ENCODE measurements at places on chromosomes 16 and 17. TPM values are rescaled to one million over a fixed set of nuclear protein-coding genes. Genes with fewer than 3 reads are reported as not detected.
A peak's percentile ranks its signal among the peaks of the same experiment; 100 is the strongest.

DNA sequence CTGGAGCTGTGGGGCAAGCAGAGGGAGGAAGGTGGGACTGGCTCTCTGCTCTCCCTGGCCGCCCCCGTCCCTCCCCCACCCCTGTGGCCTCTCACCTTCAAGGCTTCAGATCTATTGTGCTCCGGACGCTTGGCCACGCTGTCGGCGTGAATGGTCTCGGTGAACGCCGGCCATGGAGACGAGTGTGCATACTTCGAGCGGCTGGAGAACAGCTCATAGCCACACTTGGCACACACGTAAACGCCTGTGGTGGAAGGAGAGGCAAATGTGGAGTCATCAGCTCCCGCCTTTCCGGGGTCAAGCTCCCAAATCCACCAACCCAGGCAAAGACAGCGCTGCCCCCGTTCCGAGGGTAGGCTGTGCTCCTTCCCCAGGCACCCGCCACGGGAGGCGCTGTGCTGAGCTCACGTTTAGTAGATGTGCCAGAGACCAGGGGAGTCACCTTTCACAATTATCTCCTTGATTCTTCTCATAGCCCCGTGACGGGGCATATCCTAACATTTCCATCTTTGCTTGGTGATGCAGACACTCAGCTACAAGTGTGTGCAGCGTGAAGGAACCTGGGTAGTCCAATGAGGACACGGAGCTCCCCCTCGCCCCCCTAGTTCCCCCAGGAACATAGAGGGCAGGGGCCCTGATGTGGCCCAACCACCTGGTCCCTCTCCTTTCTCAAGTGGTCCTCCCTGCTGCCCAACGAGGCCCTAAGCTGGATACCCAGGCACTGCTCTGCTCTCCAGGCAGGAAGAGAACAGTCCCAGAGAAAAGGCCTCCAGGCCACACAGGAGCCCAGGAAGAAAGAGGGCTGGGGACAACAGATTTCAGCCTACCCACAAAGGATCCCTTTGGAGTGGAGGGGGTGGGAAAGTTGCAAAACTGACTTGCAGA is 1.6 kb downstream of the MSRB1 start:
- DNase-seq, result no peak

Gene HCRT
- total RNA-seq, result not detected

Gene TERB1
- not detected for total RNA-seq

Gene C16orf92
- total RNA-seq, result not detected

Gene LRRC37B
- 8.1 TPM for total RNA-seq

Gene MGAT5B
- 0.65 TPM for total RNA-seq

DNA sequence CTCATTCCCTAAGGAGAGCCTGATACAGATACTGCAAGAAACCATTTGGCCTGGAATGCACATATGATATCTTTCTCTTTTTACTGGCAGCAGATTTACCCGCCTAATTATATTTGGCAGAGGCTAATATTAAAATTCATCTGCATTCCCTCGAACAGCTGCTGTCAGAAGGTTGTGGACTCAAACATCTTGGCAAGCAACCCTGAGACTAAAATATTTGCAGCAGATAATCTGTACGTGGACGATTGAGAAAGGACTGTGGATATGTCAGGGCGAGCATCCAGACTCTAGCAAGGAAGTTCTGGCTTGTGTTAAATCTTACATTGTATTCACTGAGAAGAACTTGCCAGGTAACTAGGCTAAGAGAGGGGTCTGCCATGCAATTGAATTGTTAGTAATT is 65.2 kb downstream of the SNX20 start:
- DNase-seq, result no peak

DNA sequence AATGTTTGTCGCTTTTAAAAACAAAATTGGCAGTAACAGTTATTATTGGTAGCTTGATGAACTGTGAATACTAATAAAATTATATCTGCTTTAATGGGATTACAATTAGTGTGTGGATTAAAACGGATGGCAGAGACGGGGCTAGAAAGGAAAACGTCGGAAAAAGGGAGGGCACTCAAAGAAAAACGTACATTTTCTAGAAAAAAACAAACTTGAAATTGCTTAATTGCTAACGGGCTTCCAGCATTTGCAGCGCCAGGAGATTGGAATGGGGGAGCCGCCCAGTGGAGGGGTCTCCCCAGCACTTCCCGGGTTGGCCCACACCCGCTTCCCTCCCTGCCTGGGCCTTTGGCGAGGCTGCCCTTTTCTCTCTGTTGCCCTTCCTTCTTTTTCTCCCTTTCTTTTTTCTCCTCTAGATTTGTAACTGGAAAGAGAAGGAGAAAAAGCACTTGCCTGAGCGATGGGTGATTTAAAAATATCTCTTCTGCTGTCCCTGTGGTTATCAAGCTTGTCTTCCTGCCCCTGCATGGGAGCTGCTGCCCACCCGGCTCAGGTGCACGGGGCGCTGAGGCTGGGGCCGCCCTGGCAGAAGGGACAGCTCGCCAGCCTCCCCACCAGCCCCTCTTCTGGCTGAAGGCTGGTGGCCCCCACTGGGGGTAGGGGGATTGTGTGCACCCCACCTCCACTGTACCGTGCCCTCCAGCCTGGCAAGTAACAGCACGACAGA is 5.9 kb downstream of the BAHCC1 start:
- DNase-seq, result no peak

- no peak for DNase-seq
These were observed 64.3 kb downstream of the PGS1 start for GRCh38 chr17:78442648-78443218.

GRCh38 chr17:80070375-80071115 is 30.8 kb upstream of the GAA start:
- DNase-seq, result no peak

- peak; percentile 93 for DNase-seq
These were observed 39.4 kb upstream of the CDH3 start for GRCh38 chr16:68605746-68606145.

DNA sequence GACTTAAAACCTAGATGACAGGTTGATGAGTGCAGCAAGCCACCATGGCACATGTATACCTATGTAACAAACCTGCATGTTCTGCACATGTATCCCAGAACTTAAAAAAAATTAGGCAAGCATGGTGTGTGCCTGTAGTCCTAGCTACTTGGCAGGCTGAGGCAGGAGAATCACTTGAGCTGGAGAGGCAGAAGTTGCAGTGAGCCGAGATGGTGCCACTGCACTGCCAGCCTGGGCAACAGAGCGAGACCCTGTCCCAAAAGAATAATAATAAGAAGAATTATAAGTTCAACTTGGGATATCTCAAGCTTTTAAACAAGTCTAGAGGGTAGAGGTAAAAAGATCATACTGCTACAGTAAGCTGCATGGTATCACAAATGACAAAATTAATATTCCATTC is 9.8 kb downstream of the CDC6 start:
- no peak for DNase-seq

DNA sequence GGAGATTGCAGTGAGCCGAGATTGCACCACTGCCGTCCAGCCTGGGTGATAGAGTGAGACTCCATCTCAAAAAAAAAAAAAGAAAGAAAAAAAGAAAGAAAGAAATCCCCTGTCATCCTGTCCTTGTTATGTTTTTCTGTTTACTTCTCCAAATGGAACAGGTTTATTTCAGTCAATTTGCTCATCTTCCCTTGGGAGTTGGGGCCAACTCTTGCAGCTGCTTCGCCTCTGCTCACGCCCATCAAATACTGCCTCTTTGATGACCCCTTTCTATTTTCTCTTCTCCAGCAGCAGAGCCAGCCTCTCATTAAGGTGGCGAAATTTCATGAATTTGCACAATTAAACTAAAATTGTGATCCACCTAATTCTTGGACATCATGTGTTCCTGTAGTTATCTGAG is 173.4 kb downstream of the ZNF18 start:
- no peak for DNase-seq

DNA sequence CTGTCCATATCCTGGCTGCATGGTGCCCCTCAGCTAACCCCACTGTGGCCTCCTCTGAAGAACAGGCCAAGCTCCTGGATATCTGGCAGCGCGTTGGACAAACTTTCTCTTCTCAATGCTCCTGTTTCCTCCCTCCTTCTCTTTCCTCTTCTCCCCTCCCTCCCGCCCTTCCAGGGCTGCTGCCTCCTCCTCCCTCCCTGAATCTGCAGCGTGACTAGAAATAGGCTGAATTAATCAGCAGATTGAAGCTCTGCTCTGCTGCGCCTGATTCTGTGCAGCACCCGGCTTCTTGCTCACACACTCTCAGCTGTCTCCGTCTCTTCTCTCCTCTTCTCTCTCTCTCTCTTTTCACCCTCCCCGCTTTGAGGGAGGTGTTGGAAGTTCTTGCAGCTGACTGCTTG is 19.8 kb downstream of the TMEM94 start:
- DNase-seq, result no peak

Gene ZG16B
- 0.68 TPM for total RNA-seq

Gene RNF157
- not detected for total RNA-seq

Gene HSD17B2
- 1.3 TPM for total RNA-seq

DNA sequence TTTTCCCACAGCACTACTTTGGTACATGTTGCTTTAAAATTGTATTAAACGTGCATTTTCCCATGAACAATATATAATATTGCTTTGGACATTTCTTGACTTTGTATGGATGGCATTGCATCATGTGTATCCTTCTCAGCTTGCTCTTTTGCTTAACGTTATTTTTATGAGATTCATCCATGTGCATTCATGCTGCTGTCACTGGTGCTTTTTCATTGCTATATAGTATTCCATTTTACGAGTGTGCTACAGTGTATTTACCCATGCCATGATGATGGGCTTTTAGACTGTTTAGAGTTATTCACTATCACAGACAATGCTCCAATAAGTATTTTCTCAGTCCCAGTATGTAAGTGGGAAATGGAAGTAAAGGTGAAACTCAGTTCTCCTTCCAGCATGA is 195.2 kb upstream of the COX10 start:
- DNase-seq, result no peak

Gene MT4
- total RNA-seq, result not detected

Gene TBX6
- total RNA-seq, result 1.3 TPM

DNA sequence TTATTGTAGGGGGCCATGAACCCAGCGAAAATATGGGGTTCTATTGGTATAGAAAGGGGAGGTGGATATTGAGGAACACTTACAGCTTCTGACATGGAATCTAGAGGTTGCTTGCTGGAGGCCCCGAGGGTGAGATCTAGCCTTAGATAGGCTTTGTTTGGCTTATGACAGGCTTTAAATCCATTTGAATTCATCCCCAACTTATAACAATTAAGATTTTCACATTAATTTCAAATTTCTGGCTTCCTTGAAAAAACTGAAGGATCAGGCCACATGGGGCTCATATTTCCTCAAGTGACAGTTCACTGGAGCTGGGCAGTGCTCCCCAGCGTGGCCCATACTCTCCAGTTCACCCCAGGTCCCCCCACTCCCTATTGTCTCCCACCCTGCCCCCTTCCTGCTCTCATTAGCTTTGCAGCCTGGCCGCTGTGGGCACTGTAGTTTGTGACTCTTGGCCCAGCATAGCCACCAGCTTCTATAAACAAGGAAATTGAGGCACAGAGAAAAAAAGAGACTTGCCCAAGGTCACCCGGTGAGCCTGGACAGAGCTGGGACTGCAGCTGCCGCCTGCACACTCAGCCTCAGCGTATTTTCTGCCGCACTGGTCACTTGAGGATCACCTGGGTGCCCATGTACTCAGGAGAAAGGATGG is 19.8 kb upstream of the ADGRG1 start:
- DNase-seq, result no peak

DNA sequence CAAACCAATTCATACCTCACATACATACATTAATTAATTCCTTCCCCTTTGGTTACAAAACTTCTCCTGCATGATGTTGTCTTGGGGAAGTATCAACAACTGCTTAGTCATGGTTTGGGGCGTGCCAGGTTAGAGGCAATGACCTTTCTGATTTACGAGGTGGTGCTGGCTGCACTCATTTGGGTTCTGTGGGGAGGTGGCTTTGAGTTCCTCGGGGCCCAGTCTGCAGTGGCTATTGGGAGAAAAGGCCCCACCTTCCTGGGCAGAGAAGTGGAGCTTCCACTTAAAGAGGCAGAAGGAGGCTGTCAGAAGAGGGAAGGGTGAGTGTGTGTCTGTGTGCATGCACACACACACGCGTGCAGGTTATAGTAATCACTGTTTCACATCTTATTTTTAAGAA is 10.2 kb upstream of the ETV4 start:
- peak; percentile 69 for DNase-seq

- DNase-seq, result no peak
These were observed 7.9 kb downstream of the SLC12A3 start for GRCh38 chr16:56872863-56873391.

DNA sequence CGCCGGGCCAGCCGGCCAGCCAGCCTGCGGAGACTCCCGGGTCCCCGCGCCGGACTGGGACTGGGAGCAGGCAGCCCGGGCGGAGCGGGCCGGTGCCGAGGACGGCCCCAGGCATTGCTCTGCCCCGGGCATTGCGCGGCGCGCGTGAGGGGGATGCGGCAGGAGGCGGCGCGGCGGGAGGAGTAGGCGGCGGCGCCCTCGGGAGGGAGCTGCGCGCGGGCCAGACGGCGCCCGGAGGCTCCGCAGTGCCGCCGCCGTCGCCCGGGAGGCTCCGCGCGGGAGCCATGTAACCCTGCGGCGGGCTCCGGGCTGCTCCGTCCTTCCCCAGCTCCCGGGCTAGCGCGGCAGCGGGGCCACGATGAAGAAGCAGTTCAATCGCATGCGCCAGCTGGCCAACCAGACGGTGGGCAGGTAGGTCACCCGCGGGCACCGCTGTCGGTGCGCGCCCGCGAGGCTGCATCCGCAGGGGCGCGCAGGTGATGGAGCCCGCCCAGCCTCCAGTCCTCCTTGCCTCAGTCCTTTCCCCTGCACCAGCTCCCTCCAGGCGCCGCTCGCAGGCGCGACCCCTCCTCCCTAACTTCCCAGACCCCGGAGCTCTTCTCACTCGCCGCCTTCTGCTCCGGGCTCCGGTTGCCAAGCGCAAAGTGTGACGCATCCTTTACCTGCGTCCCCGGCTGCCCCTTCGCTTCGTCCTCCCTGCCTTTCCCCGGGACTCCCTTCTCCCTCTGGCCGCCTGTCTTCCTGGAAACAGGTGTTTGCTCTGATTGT is at the start of gene ARHGAP44:
ARHGAP44 (plus strand) TSS at position 18 of the 768 bp plus-strand sequence; CDS start at position 359, 341 bp downstream.
- DNase-seq, result peak; percentile 35

- DNase-seq, result peak; percentile 50
These were observed 19.3 kb downstream of the GDE1 start for GRCh38 chr16:19502395-19503131.

Gene GNG13
- not detected for total RNA-seq

Gene CDRT15
- not detected for total RNA-seq

Gene ITGAD
- total RNA-seq, result not detected

Gene NRN1L
- total RNA-seq, result not detected

Gene KRTAP4-9
- total RNA-seq, result not detected

- no peak for DNase-seq
These were observed 21.4 kb downstream of the GRIN2C start for GRCh38 chr17:74838274-74838673.
